ENCODE measurements at places on chromosomes 1 and 21. TPM values are rescaled to one million over a fixed set of nuclear protein-coding genes. Genes with fewer than 3 reads are reported as not detected.

LRRN2 gene
- 1.5 TPM for total RNA-seq

LAMC2 gene
- 4.4 TPM for total RNA-seq

SHISA4 gene
- 262 TPM for total RNA-seq

GBP4 gene
- 5.3 TPM for total RNA-seq

ADGRB2 gene
- 10.8 TPM for total RNA-seq

FCGR3B gene
- total RNA-seq: 1.7 TPM

- no peak overlapping the region for H3K4me3 ChIP-seq
- peaks cover 22% of the 10 kb centered on the region for H3K36me3 ChIP-seq
- no peaks in the 10 kb centered on the region for H3K27me3 ChIP-seq
- peaks cover 4% of the 10 kb centered on the region for H3K4me1 ChIP-seq
Observed at GRCh38 chr1:84642774-84643173, 47.5 kb downstream of the SSX2IP start.

DNA sequence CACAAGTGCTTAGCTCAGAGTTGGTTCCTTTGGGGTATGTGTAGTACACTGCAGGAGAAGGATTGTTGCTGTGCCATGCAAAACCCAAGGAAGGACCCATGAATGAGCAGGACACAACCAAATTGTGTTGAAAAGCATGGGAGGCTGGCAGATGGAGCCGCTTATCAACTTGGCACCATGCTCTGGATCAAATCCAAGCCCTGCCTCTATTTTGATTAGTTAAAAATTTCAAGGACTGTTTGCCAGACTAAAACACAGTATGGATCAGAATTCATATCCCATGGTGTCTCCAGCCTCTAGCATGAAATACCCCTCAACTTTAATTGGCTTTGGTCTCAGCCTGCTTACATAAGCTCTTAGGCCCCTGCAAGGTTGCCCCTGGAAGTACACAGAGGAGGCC, 27.8 kb downstream of the CCDC185 start:
- no peak overlapping the region for H3K27ac ChIP-seq
- no peak for DNase-seq
- H3K36me3 ChIP-seq: no peaks in the 10 kb centered on the region
- H3K4me1 ChIP-seq: peaks cover 13% of the 10 kb centered on the region
- H3K4me3 ChIP-seq: no peak overlapping the region
- H3K27me3 ChIP-seq: peaks cover 2% of the 10 kb centered on the region

DNA sequence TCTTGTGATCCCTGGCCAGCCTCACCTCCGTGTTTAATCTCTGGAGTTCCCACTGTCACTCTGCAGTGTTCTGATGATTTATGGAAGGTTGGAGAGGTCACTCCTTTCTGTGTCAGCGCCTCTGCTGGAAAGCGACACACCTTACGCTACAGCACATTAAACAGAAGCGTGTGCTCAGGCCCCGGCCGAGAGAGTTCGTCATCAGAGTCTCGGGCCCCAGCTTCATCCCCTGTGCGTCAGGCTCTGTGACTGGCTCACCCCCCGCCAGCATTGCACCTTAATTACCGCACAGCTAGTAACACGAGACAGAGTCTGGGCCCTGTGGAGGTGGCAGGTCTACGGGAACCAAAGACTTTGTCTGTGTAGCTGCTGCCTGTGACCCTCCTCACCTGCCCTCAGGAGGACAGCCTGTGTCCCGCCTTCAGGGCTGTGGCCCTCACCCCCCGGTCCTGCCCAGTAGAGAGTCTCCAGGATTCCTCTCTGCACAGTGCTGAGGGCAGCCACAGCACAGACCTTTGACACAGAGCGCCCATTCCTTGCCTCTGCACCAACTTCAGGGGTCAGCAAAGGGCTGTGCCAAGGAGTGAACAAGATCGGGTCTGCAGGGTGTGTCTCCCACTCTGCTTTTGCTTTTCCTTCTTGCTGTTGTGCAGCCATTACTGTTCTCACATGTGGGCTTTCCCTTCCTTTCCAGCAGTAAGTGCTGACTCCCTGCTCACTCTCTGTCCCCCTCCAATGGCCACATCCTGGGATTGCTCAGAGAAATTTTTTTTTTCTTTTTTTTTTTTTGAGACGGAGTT, 157.6 kb downstream of the PGBD5 start:
- H3K4me1 ChIP-seq: no peaks in the 10 kb centered on the region
- no peak overlapping the region for H3K27ac ChIP-seq
- no peaks in the 10 kb centered on the region for H3K27me3 ChIP-seq
- peaks cover 26% of the 10 kb centered on the region for H3K36me3 ChIP-seq

DNA sequence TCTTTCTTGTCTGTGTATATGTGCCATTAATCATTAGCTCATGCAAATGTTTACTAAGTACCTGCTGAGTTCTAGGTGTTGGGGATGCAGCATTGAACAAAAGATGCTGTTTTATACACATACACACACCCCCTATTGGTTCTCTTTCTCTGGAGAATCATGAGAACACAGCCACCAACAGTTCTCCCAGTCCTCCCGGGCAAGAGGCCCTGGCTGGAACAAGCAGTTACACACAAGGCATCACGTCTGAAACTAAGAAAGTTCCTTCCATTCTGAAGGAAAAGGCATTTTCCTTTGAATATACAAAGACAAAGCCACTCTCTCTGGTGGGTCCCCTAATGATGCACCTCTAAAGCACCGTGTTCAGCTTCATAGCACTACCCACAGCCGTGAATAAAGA, 10.8 kb downstream of the CASP9 start:
- H3K4me3 ChIP-seq: no peak overlapping the region
- H3K27me3 ChIP-seq: no peaks in the 10 kb centered on the region
- DNase-seq: no peak
- peaks cover 51% of the 10 kb centered on the region for H3K36me3 ChIP-seq
- no peaks in the 10 kb centered on the region for H3K4me1 ChIP-seq
- H3K27ac ChIP-seq: no peak overlapping the region

- no peaks in the 10 kb centered on the region for H3K27me3 ChIP-seq
- no peaks in the 10 kb centered on the region for H3K4me1 ChIP-seq
- no peak overlapping the region for H3K4me3 ChIP-seq
- no peak overlapping the region for H3K27ac ChIP-seq
- H3K36me3 ChIP-seq: peaks cover 14% of the 10 kb centered on the region
Observed at GRCh38 chr1:15957221-15958095, 18.4 kb downstream of the ZBTB17 start.

DNA sequence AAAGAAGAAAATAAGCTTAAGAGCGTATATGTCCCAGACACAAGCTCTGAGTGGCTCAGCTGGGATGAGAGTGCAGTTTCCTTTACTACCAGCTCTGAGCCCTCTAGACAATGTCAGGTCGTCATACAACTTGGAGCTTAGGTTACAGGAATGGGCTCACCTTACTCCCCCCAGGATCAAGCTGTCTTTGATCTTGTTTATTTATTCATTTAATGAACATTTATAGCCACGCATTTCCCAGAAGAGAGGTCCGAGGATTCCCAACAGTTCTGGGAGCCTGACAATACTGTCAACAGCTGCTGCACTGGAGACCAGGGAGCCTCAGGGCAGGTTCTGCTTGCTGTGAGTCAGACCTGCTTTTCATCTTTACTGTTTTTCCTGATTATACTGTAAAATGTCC, 378.9 kb downstream of the PLPP3 start:
- no peaks in the 10 kb centered on the region for H3K4me1 ChIP-seq
- no peaks in the 10 kb centered on the region for H3K36me3 ChIP-seq
- H3K27ac ChIP-seq: no peak overlapping the region
- H3K4me3 ChIP-seq: no peak overlapping the region
- no peaks in the 10 kb centered on the region for H3K27me3 ChIP-seq

- no peaks in the 10 kb centered on the region for H3K27me3 ChIP-seq
- H3K27ac ChIP-seq: peak overlapping the region; percentile 11
- H3K36me3 ChIP-seq: peaks cover 20% of the 10 kb centered on the region
- peaks cover 26% of the 10 kb centered on the region for H3K4me1 ChIP-seq
- no peak for DNase-seq
Observed at GRCh38 chr1:38997034-38997900, 6.2 kb downstream of the AKIRIN1 start.

DNA sequence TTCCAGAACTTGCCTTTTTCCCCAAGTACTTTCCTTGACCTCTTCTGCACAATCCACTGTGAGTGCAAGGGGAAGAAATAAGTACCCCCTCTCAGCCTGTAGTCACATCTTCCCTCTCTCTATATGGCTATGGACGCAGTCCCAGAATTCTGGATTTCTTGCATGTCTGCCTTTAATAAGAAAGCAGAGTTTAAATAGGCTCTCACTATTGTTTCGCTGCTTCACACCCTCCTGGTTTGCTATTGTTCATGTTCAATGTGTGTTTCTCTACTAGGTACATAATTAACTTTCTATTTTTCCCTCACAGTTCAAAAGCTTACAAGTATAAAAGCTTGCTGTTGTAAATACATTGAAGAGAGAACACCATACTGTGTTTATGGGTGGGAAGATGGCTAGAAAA, 181.5 kb upstream of the C1orf105 start:
- no peak for DNase-seq
- H3K27me3 ChIP-seq: no peaks in the 10 kb centered on the region
- no peak overlapping the region for H3K27ac ChIP-seq
- no peaks in the 10 kb centered on the region for H3K36me3 ChIP-seq

DNA sequence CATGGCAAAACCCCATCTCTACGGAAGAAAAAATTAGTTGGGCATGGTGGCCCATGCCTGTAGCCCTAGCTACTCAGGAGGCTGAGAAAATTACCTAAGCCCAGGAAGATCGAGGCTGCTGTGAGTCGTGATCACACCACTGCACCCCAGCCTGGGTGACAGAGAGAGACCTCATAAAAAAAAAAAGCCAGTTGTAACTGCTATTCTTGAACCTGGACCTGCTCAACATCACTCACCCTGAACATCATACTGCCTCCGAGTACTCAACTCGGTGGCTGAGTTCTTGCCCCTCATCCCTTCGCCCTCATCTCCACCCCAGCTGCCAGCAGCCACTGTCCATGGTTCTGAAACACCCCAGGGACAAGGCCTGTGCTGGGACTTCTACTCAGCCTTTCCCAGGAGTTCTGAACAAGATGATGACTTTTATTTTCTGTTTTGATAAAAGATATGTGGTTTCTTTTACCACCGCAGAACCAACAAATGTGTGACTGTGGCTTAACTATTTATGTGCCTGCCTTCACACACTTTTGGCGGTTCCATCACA, 5.4 kb upstream of the DISP3 start:
- no peaks in the 10 kb centered on the region for H3K36me3 ChIP-seq
- no peak overlapping the region for H3K4me3 ChIP-seq
- no peak for DNase-seq
- H3K27me3 ChIP-seq: no peaks in the 10 kb centered on the region
- peaks cover 4% of the 10 kb centered on the region for H3K4me1 ChIP-seq

- no peaks in the 10 kb centered on the region for H3K36me3 ChIP-seq
- no peak overlapping the region for H3K27ac ChIP-seq
- H3K27me3 ChIP-seq: peaks cover 4% of the 10 kb centered on the region
- DNase-seq: no peak
- H3K4me3 ChIP-seq: no peak overlapping the region
- no peaks in the 10 kb centered on the region for H3K4me1 ChIP-seq
Observed at GRCh38 chr1:147109041-147109440, 63.2 kb downstream of the PRKAB2 start.

DNA sequence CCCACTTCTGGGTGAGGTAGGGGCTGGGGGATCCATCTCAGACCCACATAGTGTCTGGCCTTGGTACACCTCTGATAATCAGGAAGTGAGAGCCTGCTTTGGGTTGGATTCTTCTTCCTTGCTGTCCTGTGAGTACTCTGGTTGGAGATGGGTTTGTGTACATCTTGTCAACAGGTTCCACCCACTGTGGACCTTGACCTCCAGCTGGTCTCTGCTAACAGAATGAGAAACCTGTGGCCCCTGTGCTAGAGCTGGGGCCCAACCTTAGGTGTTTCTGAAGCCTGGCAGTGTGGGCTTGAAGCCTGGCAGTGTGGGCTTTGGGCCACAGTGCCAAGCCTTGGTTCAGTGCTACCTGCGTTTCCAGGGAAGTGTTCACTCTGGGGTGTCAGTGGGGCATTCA, 2.6 kb downstream of the ZBTB48 start:
- no peak for DNase-seq
- H3K4me3 ChIP-seq: no peak overlapping the region
- H3K27me3 ChIP-seq: no peaks in the 10 kb centered on the region
- no peaks in the 10 kb centered on the region for H3K36me3 ChIP-seq
- no peak overlapping the region for H3K27ac ChIP-seq
